ENCODE measurements at places on chromosomes 1 and 21.

DNA sequence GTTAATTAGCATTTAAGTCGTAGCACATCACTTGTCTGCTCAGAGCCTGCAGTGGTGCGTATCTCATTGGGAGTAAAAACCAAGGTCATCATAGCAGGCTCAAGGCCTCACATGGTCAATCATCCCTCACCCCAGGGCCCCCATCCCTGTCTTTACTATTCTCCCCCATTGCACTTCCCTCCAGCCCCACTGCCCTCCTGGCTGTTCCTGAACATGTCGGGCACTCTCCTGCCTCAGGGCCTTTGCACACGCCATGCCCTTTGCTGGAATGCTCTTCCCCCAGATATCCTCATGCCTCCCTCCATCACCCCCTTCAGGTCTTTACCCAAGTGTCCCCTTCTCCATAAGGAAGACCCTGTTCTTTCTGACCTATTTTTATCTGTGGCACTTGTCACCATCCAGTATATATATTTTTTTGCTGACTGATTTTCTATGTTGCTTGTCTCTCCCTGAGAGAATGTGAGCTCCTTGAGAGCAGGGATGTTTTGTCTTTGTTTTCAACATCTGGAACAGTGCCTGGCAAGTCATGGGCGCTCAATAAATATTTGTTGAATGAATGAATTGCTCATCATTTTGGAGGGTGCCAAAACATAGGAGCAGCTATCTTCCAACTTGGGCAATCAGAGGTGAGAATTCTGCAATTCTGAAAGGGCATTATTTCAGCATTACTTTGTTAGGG, 74.1 kb upstream of the POU3F1 start:
- no peak for DNase-seq

DNA sequence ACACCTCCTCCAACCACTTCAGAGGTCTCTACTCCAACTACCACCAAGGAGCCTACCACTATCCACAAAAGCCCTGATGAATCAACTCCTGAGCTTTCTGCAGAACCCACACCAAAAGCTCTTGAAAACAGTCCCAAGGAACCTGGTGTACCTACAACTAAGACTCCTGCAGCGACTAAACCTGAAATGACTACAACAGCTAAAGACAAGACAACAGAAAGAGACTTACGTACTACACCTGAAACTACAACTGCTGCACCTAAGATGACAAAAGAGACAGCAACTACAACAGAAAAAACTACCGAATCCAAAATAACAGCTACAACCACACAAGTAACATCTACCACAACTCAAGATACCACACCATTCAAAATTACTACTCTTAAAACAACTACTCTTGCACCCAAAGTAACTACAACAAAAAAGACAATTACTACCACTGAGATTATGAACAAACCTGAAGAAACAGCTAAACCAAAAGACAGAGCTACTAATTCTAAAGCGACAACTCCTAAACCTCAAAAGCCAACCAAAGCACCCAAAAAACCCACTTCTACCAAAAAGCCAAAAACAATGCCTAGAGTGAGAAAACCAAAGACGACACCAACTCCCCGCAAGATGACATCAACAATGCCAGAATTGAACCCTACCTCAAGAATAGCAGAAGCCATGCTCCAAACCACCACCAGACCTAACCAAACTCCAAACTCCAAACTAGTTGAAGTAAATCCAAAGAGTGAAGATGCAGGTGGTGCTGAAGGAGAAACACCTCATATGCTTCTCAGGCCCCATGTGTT, 66.6 kb downstream of the TPR start:
- no peak for DNase-seq

DNA sequence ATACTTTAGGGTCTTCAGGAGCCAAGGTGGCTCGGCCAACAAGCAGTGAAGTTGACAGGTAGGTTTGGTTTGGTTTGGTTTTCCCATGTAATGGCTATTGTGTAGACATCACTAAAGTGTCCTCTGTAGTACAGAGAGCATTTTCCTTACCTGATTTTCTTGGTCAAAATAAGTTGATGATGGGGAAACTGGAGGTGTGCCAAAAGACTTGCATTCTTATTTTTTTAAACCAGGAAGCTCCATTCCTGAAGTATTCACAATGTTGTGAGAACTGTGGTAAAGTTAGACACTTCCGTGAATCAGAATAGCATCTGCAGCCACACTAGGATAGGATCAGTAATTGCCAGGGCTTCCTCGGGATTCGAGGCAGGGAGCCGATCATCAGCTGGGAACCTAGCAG, 2.9 kb downstream of the ZBTB37 start:
- no peak for DNase-seq

- no peak for DNase-seq
These were observed 39.7 kb downstream of the SLC35A3 start for GRCh38 chr1:100009458-100009857.

DNA sequence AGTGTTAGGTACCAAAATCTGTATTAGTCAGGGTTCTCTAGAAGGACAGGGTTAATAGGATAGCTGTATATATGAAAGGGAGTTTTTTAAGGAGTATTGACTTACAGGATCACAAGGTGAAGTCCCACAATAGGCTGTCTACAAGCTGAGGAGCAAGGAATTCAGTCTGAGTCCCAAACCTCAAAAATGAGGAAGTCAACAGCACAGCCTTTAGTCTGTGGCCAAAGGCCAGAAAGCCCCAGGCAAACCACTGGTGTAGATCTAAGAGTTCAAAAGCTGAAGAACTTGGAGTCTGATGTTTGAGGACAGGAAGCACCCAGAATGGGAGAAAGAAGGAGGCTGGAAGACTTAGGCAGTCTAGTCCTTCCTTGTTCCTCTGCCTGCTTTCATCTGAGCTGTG, 487.5 kb upstream of the CHRM3 start:
- DNase-seq, result no peak

DNA sequence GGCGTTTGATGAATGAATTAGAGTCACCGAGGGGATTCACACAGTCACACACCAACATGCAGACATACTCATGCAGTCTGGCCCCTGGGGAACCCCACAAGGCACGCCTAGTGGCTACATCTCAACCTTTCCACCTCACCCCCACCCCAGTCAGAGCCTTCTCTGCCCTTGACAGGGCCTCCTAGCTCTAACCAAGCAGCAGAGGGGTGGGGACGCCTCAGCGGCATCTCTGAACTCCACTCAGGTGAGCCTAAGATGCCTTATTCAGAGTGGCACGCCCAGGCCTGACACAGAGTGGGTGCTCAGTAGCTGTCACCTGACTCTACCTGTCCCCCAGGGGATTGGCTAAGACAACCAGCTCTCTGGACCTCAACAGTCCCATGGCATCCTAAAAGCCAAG, 3.7 kb upstream of the SDC3 start:
- DNase-seq, result no peak

GRCh38 chr1:190312763-190313162, 164.9 kb downstream of the BRINP3 start:
- no peak for DNase-seq

DNA sequence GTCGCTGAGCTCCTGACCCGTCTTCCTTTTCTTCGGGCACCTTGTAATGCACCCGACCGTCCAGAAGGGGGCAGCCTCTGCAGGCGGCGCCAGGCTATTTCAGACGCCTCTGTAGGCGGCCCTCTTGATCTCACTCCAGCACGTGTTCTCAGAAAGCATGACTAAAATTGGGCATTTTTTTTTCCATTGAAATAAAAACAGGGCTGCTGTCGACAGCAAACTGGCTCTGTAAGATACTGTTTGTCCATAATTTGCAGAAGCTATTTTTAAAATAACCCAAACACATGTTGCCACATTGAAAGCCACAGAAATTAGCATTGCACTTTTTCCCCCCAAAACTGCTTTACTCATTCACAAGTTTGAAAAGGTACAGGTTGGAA, 78.0 kb downstream of the STUM start:
- peak; percentile 82 for DNase-seq

DNA sequence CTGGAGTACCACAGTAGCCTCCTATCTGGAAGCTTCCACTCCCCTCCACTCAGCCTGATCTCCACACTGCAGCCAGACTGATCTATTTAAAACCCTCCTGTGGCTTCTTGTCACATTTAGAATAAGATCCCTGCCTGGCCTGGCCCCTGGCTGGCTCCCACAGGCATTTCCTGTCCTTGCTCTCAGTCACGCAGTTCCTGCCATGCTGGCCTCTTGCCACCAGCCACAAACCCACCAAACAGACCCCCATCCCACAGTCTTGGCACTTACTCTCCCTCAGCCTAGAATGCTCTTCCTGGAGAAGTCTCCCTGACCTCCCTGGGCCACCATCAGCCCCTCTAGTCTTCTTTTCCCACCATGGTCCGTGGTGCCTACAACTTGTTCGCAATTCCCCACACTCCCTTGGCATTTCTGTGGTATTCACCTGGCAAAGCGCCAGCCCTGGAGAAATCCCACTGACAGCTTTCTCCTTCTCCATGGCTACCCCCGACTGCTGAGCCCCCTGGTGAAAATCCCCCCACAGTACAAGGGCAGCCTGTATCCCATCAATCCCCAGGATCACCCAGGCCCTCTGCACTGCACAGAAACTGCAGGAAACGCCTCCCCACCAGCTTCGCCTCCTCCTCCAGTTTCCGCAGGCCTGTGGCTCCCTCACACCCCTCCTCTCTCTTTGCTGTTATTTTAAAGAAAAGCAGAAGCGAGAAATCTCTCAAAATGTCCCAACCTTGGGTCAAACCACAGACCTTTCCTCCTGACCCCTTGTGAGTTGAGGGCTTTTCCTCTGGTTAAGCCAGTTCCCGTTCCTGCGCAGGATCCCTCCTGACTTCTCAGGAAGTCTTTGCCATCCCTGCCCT, 94.5 kb downstream of the SYT2 start:
- DNase-seq, result no peak

DNA sequence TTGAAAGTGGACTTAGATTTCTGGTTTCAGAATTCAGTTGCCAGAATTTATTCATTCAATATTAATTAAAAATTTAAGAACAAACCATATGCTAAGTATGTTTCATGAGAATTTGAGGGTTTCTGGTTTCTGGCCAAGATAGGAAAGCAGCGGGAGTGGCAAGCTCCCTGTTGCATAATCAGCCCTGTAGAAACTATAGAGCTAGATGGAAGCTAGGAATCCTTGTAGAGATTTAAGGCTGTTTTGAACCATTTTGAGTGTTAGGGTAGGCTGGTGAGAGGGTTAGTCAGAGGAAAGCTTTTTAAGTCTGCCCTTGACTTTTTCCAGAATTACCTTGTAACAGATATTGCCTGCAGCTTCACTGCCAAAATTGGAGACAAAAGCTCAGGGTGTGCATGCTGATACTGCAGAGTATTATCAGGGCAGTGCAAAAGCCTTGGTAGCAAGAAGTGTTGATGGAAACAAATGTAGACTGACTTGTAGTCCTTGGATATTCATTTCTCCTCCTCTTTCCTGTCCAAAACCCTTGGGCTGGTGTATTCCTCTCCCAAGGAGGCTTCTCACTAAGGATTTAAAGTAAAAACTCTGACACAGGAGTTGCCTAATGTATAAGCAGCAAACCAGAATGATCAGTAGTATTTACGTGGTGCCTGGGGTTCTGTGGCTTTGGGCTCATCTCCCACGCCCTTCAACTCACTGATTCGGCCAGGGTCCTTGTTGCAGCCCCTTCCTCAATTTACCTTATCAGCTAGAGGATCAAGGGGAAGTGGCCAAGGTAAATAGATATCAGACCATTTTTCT, 12.6 kb upstream of the GIPC2 start:
- DNase-seq, result no peak

DNA sequence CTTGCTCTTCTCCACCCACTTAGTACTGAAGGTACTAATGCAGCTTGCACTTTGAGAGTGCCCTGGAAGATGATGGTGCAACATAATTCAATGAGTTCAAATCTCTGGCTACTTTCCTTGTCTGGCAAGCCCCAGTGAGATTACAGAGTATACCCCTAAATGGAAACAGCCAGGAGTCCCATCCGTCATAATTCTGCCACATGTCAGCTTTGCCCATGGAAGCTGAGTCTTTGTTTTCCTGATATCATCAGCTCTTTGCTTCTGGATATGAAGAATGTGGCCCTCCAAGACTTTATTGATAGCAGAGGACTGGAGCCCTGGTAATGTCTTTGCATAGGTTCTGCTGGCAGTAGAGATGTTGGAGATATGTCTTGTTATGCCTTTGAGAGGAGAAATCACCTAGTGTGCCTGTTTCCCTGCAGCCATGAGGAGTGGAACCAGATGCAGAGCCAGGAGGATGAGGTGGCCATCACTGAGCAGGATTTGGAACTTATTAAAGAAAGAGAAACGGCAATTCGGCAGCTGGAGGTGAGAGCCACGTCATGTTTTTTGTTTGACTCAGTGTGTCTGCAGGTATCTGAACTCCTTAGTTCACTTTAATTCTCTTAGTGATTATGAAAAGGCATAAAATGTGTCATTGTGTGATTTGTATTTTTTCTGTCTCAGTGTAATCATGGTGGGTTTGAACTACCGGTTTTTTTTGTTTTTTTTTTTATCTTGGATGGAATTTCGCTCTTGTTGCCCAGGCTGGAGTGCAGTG, 18.7 kb upstream of the PPP1R8 start:
- no peak for DNase-seq

DNA sequence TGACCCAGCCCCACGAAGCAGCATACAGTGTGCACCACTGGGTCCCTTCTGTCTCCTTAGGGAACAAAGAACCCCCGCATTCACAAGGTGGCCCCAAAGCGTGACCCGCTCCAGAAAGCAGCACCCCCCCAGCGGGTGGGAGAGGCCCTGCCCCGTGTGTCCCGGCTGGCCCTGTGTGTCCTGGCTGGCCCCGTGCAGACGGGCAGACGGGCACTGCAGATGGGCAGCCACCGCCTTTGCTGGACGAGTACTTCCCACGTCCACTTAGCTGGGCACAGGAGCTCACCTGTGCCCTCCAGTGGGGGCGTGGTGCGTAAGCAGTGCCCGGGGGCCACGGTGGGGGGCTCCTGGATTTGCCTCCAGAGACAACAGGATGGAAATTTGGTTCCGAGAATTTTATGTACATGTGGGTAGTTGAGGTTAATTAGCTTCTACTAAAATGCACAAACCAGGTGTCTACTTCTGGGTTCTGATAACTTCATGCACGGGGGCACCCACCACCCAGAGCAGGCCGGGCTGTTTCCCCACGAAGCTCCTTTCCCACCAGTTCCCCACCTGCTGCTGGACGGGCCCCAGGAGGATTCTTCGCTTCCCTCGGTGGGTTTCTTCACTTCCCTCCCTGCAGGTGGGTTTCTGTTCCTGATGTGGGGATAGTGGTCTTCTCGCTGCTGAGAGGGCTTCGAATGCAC, 33.2 kb upstream of the SLC19A1 start:
- no peak for DNase-seq

DNA sequence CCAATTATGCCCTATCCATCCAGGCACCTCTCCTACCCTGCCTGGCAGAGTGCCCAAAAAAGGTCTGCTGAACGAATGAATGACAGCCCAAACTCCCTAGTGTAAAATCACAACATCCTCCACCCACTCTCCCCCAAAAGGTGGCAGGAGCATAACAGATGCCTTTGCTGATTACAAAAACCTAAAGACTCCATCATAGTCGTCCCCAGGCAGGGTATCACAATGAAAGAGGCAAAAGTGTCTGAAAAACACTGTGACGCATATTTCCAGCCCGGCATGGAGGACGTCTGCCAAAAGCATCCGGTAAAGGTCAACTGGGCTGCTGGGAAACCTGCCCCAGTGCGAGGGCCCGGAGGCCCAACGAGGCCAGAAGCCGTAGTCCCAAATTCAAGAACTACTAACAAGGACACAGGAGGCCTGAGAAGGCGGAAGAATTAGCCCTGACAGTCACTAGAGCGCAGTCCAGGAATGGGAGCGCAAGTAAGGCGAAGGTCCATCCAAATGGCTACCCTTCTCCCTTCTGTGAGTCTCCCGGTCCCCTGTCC, 576 bp downstream of the SMIM12 start:
- peak; percentile 47 for DNase-seq

Measured in activated CD4-positive, alpha-beta memory T cell treated with anti-CD3 and anti-CD28 coated beads, Interleukin-2, amount 10 ng/mL, durations not matched to agents 7 days and 5 days (primary cell).